Activated T-cell treated with anti-CD3 and anti-CD28 coated beads, Interleukin-2, amount 50 U/mL, for 4 hours (primary cell): ENCODE measurements at places on chromosomes 12 and 14.

DNA sequence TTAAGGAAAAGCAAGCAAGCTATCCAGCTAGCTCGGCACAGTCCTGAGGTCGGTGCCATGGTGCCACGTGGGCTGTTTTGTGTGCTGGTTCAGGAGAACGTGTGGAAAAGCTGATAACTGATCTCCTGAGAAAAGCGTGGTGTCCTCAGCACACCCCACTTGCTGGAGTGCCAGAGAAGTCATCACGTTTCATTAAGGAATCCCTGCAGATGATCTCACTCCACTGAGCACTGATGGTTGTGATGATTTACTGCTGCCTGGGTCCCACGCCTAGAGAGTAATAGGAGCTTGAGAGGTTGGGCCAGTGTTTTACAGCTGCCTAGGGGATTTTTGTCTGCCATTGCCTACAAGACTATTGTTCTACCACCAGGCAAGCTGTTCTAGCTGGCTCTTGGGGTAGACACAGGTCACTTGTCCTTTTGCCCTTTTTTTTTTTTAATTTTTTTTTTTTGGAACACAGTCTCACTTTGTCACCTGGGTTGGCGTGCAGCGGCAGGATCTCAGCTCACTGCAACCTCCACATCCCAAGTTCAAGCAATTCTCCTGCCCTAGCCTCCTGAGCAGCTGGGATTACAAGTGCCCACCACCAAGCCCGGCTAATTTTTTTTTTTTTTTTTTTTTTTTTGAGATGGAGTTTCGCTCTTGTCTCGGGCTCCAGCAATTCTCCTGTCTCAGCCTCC lies 42.3 kb upstream of the EVL start:
- DNase-seq, result no peak

DNA sequence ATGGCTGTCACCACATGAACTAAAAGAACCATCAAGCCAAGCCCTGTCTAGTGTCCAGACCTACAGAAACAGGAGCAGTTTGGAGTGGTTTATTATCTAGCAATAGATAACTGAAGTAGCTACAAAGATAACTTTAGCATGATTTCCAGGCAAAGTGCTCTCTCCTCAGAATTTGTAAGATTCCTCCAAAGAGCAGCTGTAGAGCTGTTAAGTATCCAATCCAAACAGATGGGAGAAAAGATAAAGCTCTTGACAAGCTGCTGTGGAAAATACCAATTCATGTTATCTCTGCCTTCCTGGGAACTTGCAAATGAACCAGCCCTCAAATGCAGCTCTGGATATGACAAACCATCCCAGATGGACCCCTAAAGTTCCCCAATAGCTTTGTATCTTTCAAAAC lies 78.9 kb upstream of the RESF1 start:
- no peak for DNase-seq

DNA sequence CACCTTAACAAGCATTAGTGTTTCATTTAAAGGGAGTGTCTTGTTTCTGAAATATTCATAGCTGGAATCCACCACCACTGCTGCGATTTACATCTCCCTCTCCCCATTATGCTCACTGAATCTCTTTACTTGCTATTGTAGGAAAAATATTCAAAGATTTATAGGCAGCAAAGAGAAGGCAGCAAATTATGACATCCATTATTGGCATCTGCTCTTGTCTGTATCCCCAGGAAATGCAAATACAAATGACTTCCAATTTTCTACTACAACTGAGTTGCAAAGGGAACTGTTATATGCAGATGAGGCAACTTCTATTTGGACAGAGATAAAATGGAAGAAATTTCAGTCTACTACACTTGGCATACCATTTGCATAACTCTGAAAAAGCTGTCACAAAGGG lies 88.4 kb upstream of the PRKD1 start:
- no peak for DNase-seq

DNA sequence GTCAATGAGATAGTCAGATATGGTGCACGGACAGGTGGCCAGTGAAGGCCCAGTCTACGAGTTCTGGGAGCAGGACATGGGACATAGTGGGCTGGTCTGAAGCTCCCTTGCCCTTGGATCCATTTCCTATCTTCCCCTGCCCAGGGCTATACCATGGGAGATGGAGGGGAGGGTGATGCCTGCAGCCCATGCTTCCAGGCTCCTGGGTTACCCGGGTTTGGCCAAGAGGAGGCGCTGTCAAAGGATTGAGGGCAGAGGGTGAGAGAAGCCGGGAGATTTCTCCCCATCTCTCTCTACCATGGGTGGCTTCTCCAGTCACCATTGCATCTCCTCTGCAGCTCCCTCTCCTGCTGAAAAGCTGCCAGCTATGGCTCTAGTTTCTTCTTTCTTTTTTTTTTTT lies 52.8 kb upstream of the LHX5 start:
- DNase-seq, result no peak

DNA sequence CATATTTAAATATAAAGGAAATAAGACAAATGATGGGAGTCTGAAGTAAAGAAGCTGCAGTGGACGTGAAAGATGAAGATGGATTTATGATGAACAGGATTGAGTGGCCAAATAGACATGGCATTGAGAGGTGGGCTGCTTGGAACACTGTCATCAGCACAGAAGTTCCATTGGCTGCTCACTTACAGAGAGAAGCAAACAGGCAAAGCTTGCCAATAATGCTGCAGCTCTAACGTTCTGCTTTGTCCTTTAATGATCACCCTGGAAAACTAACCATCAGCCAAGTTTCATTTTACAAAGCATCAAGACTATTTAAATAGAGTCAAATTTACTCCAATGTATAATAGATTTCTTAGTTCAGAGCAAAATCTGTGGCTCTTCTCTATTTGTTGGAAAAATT lies 721.4 kb downstream of the TMTC2 start:
- DNase-seq, result no peak
